Cortex of kidney (tissue), 1 donor: ENCODE measurements at places on chromosomes 4 and X.

GRCh38 chr4:78291277-78291676, 234.2 kb downstream of the FRAS1 start:
- DNase-seq: no peak

- DNase-seq: no peak
These were observed 25.0 kb downstream of the NKX1-1 start for GRCh38 chr4:1381181-1381621.

- no peak for DNase-seq
These were observed 10.8 kb downstream of the SLC10A7 start for GRCh38 chr4:146510942-146511341.

DNA sequence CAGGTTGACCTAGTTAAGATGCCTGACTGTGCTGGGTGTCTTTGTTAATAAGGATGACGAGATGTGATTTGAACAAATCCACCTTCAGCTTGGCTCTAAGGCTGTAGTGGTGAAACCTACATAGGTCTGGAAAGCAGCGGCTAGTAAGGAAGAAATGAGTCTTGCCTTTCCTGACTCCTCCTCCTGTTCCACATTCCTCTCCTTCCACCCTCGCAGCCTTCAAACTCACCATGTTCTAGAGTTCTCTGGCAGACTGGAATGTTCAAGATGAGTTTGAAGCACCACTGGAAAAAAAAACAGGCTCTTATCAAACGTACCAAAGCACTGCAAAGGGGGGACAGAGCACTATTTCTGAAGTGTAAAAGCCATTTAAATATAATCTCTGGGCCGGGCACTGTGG, 395.4 kb downstream of the BMPR1B start:
- no peak for DNase-seq
